ENCODE measurements at places on chromosomes 4 and X.

DNA sequence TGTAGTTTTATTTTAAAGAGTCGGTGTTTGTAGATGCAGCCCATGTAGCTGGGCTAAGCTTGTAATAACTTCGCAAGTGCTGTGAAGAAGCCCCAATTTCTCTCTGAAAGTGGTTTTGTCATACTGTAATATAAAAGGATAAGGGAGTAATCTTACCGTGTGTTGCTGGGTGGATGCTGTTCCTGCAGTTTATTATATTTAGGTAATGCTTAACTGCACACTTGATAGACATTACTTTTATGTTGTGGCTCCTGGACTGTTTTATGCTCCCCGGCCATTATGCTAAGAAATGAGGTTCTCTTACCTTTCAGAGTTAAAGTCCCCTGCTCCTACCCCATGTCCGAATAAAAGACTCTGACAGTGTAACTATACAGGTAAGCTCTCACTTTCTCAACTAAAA, 789.4 kb downstream of the RPA4 start:
- DNase-seq: no peak

GRCh38 chrX:143121477-143121876, 95.7 kb downstream of the SPANXN4 start:
- no peak for DNase-seq

GRCh38 chr4:4668355-4669210, 126.7 kb upstream of the STX18 start:
- DNase-seq: no peak

DNA sequence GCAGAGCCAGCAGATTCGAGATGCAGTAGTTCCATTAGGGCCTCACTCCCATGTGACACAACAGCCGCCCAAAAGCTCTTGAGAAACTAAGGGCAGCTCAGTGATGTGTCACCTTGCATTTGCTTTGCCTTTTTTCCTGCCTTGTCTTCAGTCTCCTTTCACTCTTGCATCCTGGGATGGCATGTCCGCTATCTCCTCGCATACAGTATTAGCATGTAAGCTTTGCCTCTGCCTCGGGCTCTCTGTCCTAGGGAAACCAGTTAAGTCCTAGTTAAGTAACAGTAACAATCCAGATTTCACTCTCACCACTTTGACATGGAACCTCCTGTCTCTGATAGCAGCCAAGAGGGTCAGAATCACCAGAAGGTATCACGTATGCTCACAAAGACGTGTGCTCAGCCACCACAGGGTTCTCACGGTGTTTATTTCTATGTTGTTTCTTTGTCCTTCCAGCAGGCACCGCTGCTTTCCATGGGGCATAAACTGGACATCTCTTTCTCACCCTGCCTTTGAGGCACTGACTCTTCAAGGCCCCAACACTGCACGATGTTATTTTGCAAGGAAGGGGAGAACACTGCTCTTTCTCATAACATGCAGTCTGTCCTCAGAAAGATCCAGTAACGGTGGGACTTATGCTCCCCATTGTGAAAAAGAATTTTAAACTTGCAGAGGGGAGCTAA, 26.7 kb upstream of the SORBS2 start:
- DNase-seq: no peak

DNA sequence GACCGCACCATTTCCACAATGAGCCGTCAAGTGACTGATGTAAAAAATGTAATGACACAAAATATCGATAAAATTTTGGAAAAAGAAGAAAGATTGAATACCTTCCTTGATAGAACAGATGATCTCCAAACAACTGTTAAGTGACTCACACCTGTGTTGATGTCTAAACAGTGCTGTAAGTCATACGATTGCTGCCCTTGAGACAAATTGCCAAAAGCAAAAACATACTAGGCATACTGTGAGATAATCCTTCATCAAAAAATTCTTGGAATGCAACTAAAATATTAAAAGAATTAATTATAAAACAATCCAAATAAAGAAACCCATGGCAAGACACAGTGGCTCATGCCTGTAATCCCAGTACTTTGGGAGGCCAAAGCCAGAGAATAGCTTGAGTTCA, 53.4 kb downstream of the HNRNPD start:
- DNase-seq: no peak

DNA sequence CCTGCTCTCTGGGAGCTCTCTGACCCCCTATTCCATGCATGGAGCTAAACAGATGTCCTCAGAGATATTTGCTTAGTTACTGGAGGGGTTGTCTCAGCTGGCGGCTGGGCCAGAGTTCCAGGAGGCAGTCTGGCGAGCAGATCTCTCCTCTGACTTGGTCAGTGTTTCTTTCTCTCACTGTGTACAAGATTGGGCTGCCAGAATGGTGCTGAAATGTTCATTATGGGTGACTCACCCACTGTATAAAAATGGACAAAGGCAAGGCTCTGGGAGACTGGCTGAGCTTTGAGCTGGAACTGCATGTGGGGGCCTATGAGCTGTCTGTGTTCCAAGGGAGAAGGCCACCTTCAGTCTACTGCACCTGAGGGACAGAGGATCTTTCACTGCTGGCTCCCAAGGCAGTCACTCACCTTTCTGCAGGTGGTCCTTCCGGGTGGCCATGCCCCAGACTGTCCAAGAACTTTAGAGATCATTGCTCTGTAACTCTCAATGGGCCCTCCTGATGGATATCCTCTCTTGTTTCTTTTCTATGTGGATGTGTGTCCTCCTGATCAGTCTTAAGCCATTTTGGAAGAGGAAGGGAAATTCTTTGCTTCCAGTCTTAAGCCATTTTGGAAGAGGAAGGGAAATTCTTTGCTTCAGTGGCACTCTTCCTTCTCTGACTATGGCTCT, 88.2 kb downstream of the CFAP299 start:
- no peak for DNase-seq

- no peak for DNase-seq
Measured at GRCh38 chrX:66751136-66751782, 112.4 kb upstream of the EDA2R start.

DNA sequence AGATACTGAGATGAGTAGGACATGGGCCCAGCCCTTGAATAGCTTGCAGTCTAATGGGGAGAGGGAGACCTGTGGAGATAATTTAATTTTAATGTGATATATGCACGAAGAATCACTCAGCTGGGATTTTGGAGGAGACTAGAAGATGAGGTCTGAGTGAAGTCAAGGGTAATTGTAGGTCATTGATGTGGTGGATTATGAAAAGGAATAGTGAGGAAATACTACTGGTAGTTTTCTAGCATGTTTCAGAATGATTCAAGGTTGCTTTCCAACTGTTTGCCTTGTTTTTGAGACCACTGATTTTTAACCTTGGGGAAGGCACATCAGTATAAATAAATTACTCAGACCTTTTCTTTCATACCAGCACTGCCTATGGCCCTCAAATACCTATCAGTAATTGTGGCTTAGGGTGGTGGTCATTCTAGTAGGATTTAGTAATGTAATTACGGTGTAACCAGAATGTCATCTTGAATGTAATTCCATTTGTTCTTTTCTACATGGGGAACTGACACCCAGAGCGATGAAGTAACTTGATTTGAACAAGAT, 25.6 kb downstream of the PTTG2 start:
- no peak for DNase-seq

- no peak for DNase-seq
Measured at GRCh38 chr4:138982754-138983153, 32.8 kb upstream of the NOCT start.

DNA sequence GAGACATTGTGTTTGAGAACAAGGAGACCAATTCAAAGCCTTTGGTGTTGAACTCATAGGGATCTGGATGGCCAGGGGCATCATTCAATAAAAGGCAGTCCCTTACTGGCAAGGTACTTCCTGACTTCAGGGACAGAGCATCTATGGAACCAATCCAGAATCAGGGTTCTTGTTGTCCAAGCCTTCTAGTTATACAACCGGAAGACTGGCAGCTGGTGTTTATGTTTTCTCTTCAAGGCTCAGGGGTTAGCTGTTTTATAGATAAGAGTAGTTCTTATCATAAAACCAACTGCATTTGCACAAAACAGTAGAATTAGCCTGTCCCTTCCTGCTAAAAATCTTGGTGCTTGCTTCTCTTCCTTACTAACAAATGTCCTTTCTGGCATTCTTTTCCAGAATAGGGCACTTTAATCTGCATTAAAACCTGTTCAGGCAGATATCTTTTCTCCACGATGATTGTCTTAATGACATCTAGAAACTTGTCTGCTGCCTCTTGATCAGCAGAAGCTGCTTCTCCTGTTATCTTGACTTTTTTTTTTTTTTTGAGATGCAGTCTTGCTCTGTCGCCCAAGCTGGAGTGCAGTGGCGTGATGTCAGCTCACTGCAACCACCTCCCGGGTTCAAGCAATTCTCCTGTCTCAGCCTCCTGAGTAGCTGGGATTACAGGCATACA, 38.4 kb upstream of the ARHGEF6 start:
- no peak for DNase-seq

DNA sequence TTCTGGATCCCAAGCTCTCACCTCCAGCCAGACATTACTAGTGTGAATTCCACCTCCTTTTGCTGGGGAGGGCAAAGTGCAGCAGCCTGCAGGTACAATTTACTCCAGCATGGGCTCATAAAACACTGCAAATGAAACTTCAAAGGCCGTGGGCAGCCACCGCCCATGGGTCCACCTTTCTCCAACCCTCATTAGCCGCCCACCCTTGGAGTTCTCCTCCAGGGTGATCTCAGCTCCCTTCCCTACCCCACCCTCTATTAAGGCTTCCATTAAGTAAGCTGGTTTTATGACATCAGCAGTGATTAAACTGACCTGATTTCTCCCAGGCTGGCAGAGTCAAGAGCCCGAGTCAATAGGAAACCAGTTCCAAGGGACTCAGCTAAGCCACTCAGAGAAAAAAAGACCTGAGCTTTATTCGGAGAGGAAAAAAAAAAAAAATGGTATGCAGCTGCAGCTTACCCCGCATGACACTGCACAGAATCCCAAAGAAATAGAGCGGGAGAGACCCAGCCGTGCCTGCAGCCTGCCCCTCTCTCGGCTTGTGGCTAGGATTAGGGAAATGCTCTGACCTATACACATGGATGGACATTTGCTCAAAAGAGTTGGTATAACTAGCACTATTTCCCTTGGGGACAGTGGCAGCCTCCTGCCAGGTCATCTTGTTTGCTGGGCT, 319.6 kb downstream of the PTTG2 start:
- no peak for DNase-seq

- DNase-seq: no peak
Measured at GRCh38 chr4:1045193-1045594, 33.8 kb downstream of the FGFRL1 start.

- no peak for DNase-seq
Measured at GRCh38 chr4:75708218-75708691, 16.1 kb upstream of the USO1 start.

- no peak for DNase-seq
Measured at GRCh38 chrX:119382606-119383005, 16.5 kb upstream of the SLC25A43 start.

DNA sequence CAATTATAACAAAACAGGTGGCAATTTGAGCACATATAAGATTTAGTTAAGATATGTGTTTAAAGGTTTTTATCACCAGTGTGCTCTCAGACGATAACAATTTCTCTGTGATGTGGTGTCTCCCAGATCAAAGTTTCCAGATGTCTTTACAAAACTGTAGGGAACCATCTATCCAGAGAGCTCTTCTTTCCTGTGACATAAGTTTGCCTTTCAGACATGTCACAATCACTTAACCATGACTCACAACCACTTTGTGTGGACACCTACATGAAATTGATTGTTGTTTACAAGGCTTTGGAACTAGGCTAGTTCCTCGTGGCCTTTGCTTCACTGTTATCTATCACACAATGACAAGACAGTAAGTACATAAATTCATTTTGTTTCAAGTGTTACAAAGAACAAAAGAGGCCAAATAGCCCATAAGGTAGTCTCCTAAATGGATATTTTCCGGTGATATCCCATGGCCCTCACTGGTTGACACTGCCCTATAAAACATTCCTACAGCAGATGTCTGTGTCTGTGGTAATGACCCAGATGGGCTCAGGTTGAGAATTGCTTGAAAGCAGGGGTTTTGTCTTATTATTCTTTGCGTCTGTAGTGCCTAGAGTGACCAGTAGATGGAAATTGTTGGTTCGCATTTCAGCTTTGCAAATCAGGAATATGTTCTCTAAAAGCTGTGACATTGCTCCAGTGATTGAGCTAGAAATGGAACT, 297.8 kb upstream of the FAM241A start:
- no peak for DNase-seq

DNA sequence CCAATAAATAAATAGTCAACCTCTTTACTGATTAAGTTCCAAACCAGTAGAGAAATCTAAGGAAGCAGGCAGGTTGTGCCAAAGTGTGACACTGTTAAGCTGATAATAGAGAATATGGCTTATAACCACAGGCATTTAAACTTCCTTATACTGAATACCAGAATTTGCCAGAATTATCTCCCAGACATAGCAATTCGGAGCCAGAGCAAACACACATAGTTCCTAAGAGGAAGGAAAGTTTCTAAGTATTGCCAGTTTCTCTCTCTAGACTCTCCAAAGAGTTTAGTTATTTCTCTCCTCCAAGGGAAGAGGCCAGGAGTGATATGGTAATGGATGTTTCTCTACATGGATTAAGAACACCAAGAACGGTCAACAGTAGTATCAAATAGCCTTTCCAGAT, 191.7 kb upstream of the CPEB2 start:
- DNase-seq: no peak

DNA sequence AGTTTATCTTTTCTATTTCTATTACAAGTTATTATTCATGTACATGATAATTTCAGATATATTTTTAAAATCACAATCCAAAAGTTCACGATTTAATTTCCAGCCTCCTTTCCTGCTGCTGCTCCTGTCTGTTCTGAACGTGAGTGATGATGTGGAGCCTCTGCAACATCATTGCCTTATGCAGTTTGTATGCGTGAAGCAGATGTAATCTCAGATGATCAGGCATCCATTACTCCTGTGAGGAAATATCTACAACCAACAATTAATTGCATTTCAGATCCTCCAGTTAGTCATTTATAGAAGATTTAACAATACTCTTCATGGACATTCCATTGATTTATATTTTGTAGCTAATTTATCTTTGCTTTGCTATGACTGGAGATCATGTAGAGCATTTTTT, 668.7 kb upstream of the EPHA5 start:
- no peak for DNase-seq

GRCh38 chr4:77076889-77077635, 1.3 kb upstream of the CCNI start:
- no peak for DNase-seq

DNA sequence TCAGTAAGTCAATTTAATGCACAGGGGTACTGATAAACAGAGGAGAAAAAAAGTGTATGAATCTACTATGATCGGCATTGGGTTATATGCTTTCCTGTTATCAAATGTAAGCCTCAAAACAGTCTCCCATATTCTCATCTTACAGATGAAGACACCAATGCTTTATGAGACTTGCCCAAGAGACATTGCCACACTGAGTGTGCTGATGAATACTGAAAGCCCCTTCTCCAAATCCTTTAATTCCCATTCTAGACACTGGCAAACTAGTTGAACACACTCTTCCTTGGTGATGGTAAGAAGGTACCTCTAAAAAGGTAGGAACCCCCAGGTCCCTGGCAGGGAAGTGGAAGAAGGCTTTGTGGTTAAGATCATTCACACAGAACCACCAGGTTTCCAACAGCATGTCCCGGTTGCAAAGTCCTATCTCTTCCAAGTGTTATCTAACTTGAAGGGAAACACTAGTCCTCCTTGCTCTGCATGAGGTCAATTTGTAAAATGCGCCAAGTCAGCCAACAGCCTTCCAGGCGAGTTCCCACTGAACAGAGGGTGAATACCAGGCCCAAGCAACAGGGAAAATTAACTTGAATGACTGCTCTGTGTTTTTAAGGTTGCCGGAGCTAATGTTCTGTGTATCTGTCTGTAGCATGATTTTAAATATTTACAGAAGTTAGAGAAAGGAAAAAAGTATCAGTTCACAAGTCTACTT, 5.1 kb downstream of the SETD7 start:
- no peak for DNase-seq

- DNase-seq: no peak
Measured at GRCh38 chrX:56763556-56764152, 34.6 kb downstream of the NBDY start.

GRCh38 chr4:147247579-147247978, 233.3 kb upstream of the EDNRA start:
- DNase-seq: no peak
